ENCODE measurements at places on chromosomes 12 and 14.
A peak's percentile ranks its signal among the peaks of the same experiment; 100 is the strongest.

DNA sequence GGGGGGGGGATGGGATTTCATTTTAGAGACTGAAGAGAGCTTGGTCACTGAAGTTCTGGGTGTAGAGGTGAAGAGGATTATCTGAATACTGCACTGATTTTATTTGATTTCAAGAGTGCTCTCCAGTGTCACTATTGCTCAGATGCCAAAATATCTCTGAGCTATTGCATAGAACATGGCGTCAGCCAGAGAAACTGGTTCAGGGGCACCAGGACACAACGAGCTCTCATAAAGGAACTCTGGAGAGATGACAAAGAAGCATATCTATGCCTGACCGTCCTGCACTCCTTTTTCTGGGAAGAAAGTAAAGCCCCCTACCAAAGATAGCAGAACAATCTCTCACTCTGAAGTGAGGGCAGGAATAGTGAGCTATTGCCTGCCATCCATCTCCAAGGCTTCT lies 2.0 kb downstream of the SLC7A8 start:
- no peak for DNase-seq

DNA sequence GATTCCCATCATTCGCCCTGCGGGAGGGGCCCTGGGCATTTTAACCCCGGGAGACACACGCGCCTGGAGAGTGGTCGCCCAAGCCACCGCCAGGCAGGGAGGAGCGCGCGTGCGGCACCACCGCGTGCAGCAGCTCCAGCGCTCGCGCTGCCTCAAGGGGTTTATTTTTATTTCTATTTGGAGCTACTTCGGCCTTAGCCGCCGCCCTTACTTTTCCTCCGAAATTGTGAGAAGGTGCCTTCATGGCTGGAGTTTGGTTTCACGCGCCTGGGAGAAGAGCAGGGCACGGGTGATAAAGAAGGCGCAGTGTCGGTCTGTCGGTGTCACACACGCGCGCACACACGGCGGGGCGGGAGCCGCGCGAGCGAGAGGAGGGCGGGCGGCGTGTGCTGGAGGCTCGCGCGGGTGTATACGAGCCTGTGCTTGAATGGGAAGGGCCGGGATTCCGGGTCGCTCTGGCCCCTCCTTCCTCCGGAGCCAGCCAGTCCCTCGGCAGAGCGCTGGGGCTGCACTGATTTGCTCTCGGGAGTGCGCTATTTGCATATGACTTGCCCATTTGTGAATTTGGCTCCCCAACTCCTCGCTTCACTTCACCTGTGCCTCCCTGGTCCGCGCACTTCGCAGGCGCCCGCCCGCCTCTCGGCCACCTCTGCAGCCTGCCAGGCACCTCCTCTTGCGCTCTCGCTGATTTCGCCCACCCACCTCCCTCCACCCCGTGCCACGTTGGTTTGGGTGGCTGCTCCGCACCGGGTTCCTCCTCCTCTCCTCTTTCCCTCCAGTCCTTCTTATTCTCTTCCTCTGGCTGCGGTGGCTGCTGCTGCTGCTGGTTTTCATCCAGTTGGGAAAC lies 932.3 kb downstream of the DIO2 start:
- no peak for DNase-seq

GRCh38 chr12:100163416-100164152 lies 20.9 kb upstream of the BLTP3B start:
- peak; percentile 51 for DNase-seq

DNA sequence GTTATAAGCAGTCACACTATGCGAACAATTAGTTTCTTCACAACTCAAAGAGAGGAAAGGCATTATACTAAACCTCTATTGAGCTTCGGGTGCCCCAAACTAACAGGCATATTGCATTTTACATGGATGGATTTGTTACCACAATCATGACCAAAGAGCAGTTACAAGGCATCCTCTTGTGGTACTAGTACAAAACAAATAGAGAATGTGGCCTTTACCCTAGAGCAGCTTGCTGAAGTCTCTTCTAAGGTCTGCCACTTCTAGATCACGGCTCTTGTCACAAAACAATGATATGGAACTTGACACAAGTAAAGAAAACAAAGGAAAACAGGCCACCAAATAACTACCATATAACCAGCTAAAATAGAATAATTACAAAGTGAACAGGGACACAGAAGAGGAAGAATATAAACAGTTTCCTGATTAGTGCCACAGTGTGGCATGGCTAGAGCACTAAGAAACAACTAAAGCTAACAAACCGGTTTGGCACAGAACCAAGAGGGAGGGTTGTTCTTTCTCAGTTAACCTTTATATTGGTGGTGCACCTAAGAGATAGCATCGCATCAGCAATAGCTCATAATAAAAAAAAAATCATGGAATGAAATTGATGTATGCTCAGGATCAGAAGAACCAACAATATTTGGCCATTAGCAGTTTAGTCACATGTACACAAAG lies 209.7 kb upstream of the ATP2B1 start:
- DNase-seq, result no peak

- no peak for DNase-seq
Measured at GRCh38 chr14:37602605-37603453, 7.4 kb downstream of the TTC6 start.

- DNase-seq, result peak; percentile 86
Measured at GRCh38 chr12:54304187-54304810, 3.5 kb upstream of the NFE2 start.

- DNase-seq, result no peak
Measured at GRCh38 chr12:105025890-105026289, 39.8 kb downstream of the NOPCHAP1 start.

GRCh38 chr12:102902093-102902492 lies 15.0 kb downstream of the PAH start:
- no peak for DNase-seq

DNA sequence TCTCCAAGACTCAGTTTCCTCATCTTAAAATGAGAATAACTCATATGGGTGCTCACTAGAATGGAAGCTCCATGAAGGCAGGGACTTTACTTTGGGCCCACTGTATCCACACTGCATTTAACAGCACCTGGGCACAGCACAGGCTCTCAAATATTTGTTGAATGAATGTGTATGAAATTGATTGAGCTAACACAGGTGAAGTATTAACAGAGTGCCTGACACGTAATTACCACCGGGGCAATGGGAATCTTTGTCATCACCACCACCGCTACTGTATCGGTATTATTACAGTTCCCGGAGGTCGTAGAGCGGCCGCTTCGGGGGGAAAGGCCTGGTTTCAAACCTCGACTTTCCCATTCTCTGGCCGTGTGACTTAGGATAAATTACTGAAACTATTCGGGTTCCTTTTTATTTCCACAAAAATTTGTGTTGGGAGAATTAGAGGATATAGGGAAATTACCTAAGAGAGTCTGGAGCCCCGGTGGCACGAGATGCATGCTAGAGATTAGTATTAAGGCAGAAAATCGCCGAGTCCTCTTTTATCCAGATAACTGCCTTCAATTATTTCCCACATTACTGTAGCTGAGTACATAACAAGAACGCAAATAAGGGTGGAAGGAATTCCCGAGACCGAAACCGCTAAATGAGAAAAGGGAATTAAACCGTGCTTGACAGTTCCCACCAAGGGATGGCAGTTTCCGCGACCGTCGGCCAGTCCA lies 1.0 kb upstream of the RIC8B start:
- DNase-seq, result no peak

DNA sequence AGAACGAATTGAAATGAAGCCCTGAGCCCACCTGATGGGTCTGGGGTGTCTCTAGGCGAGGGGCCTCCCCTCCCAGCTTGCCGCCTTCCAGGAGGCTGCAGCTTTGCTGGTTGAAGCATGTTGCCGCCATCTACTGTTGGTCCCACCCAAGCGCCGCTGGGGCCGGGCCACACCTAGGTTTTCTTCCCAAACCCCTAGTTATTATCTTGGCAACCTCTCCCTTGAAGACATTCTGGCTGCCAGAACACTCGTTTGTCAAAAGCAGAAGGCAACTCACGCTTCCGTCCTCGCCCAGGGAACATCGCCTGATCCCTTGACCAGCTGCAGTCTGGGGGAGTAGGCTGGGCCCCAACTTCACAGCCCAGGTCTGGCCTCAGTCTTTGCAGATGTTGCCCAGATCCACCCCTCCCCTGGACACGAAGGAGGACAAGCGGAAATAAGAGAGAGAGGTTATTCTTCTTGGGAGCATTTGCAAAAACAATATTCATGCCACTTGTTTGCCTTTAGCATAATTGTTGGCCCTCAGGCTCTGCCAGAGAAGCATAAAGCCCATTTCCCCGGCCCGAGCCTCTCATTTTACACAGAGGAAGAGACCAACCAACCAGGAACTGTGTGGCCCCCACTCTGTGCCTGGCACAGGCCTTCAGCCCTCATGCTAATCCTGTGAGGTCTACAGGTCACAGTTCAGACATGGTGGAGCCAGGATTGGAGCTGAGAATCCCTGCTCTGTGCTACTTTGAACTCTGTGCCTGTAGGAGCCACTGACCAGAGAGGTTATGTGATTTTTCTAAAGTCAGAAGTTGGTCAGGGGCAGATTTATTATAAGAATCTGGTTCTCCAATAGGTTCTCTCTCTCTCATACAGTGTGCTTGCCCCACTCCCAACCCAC lies 6.8 kb downstream of the EMP1 start:
- DNase-seq, result peak; percentile 46

DNA sequence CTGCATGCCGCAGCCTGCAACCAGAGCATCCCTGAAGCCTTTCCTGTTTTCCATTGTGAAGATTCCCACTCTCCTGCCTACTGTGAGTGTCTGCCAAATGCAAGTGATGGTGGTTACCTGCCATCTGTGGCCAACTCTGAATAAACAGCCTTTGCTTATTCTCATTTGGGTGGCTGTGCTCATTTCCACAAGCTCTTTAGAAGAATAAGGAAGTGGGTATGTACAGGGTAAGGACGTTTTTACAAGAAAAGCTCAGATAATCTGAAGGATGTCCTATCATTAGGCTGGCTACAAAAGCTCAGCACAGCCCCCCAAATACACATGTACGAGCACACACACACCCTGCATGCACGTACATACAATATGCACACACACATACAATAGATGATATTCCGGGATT lies 7.3 kb upstream of the RNASE1 start:
- DNase-seq, result no peak

DNA sequence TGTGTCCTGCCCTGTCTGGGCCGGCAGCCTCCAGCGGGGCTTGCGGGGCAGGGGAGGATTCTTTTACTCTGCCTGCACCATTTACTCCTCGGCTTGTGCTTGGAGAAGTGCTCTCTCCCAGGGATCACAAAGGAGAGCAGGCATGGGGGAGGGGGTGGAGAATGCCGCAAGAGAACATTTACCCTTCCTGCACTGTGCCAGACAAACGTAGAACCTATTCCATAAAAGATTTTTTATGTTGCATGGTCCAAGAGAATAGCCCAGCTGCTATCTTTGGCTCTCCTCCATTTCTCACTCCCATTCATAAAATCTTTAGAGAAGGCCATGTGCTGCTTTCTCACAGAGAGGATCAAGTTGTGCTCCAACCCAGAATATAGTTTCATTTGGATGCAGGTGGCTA lies 159.4 kb downstream of the SPTSSA start:
- no peak for DNase-seq

DNA sequence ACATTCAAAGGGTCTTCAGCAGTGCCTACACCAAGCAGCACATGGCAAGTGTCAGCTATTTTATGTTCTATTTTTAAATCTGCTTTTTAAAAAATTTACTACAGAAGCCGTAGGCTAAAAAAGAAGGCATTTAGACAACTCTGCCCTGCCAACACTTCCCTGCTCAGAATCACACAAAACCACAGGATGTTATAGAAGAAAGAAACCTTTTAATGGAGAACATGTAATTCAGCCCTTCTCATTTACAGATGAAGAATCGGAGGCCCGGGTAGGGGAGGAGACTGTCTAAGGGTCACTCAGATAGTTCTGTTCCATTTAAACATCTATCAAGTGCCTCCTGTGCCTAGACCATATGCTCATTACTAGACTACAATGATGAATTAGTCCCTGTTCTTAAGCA lies 171.8 kb upstream of the NTF3 start:
- DNase-seq, result no peak

DNA sequence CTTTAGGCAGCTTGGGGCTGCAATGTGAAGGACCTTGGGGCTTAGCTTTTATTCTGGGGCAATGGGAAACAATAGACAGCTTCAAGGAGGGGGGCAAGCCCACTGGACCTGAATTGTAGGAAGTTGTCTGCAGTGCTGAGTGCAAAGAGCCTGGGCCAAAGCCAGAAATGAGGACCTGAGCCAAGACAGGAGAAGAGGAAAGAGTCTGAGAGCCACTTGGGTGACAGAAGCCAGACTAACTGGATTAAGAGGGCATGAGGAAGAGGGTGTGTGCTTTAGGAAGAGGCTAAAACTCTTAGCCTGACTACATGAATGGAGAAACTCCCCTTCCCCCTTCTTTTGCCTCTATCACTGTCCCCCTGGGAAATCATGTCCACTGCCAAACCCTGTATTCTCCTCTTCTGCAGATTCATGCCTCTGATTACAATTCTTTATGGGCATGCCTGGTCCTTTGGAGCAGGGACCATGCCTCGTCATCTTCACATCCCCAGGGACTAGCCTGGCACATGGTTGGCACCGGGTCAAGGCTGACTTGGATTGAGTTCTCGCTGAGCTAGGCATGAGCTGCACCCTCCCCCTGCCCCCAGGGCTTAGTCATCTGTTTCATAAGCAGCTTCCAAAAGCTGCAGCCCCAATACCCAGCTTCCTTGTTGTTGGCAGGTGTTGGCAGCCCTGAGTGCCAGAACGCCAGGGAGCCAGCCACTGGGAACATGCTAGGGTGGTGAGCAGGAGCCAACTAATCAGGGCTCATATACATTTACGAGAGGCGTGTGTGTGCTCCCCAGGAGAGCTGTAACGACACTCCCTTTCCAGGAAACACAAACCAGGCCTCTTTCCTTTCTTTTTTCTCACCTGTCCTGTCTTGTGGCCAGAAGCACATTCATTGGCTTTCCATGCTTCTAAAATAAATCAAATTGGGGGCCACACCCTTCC lies 27.7 kb upstream of the JDP2 start:
- DNase-seq, result peak; percentile 40

GRCh38 chr14:63551332-63551731 lies 8.2 kb upstream of the PPP2R5E start:
- DNase-seq, result no peak

DNA sequence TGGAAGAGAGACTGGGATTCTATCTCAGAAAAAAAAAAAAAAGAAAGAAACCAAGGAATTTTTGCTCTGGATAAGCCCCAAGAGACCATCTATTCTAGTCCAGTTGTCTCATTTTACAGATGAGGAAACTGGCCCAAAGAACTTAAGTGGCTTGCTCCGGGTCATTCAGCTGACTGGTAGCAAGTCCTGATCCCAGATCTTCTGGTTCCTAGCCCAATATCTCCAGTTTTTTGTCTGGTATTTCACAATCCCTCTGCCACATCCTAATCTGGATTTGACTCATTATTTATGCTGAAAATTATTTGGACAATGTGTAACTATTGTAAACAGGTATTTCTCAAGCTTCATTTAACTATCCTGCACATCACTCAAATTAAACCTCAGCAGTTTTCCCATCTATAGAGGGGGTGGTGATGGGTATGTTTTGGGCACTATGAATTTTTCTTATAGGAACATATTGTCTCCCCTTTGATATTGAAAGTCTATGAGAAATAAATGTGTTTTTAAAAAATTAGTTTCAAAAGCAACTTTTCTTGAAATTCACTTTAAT lies 43.4 kb downstream of the PPP2R5E start:
- DNase-seq, result no peak

DNA sequence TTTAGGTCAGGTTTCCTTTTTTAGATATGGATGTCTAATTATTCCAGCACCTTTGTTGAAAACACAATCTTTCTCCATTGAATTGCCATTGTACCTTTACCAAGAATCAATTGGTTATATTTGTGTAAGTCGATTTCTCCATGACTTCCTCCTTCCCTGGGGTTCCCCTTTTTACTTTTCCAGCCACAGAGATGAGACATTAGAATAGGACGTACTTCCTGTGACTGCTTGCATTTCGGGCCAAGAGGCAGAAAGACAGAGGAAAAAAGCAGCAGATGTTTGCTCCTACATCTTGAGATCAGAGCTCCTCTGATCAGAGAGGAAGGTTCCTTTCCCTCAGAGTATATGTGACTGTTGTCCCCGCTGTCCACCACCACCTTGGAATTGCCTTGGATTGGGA lies 453.7 kb upstream of the RGS6 start:
- DNase-seq, result peak; percentile 82

All from inflammatory macrophage (primary cell).